Psoas muscle (tissue), 8 donors: ENCODE measurements at places on chromosomes 2 and 18. TPM values are rescaled to one million over a fixed set of nuclear protein-coding genes. Genes with fewer than 3 reads are reported as not detected.
A peak's percentile ranks its signal among the peaks of the same experiment; 100 is the strongest.

GRCh38 chr2:239583879-239584859 is 183.3 kb upstream of the HDAC4 start:
- DNase-seq: peak; percentile 49

GRCh38 chr2:195535911-195536522 is 121.0 kb upstream of the SLC39A10 start:
- no peak for DNase-seq

GRCh38 chr2:176455816-176456291 is 186.6 kb downstream of the MTX2 start:
- peak; percentile 76 for DNase-seq

DNA sequence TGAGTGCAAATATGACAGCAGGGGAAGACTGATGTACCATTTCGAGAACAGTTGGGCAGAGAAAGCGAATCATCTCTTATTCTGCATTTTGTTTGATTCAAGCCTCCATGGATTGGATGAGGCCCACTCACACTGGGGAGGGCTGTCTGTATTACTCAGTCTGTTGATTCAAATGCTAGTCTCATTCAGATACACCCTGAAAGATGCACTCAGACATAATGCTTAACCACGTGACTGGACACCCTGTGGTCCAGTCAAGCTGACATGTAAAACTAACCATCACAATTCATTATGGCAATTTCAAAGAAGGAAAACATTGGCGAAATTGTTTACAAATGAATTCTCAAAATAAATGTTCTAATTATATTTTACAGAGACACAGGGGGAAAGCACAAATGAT is 1210.2 kb downstream of the DPP10 start:
- DNase-seq: no peak

- DNase-seq: no peak
Observed at GRCh38 chr2:12970861-12971260, 254.1 kb downstream of the TRIB2 start.

GRCh38 chr2:15092691-15093090 is 460.2 kb downstream of the LRATD1 start:
- DNase-seq: no peak

DNA sequence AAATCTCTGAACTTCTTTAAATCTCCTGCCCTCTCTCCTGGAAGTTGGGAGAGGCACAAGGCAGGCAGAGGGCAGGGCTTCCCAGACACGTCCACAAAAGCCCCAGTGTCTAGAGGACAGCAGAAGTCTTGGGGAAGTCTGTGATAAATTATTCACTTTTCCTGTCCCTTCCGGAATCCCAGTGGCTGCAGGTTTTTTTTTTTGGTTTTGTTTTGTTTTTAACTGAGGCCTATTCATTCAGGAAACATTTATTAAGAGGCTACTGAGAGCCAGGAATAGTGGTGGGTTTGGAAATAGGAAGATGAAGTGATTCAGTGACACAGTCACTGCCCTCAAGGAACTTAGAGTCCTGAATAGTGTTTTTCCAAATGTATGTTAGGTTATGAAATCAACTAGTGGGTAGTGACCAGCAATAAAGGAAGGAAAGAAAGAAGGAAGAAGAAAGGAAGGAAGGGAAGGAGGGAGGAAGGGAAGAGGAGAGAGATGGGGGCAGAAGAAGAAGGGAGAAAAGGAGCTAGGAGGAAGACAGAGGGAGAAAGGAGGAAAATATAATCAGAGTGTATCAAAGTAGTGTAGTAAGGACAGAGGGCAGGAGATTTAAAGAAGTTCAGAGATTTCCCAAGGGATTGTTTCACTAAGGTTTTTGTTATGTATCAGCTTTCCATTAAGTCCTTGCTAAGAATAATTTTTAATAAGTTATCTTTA is 98.9 kb upstream of the ZFP36L2 start:
- DNase-seq: no peak

- DNase-seq: no peak
Observed at GRCh38 chr2:229553091-229553490, 161.3 kb downstream of the DNER start.

DNA sequence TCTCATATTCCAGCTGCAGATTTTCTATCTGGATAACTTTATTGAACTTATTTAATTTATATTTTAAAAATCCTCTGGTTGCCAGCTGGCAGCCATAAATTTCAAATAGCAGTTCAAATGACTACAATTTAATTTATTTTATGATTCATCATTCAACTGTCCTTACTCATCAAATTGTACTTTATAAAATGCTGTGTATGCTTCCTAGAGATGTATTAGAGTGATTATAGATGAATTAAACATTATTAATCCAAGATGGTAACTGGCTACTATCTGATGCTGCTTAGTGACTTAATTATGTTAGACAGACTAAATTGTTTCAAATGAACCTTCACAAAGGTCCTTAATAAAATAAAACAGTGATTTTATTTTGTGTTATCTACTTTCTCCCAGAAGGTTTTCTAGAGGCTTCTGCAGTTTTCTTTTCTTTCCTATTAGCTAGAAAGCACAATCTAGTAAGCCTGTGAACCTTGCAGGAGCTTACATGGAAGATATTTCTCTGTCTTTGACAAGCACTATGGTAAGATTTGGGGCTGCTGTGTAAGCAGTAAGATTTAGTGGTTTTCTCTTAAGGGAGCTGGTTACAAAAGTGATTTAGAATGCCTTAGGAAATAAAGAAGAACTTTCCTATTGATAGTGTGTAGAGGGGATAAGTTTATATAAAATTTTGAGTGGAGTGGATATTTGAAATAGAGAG is 322.3 kb downstream of the FSIP2 start:
- DNase-seq: no peak

- DNase-seq: no peak
Observed at GRCh38 chr2:163259489-163259888, 420.9 kb upstream of the KCNH7 start.

GRCh38 chr2:88059979-88060906 is 4.7 kb upstream of the KRCC1 start:
- DNase-seq: no peak

DNA sequence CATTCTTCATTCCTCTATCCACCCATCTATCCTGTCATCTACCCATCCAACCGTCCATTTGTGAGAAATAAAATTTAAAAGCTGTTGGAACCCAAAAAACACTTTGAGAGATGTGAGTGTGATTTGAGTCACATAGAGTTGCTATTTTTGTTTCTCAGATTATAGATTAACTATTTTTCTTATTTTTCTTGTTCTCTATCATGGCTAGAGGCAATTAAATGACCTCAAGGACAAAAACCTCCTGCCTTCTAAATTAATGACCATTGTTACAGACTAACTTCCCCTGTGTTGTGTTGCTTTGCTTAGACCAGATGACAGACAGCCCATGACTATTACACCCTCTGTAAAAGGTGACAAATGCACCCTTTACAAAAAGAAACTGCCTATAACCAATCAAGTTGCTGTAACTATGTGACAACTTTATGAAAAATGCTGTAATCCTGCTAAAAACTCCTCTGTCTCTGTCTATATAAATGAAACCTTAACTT is 207.9 kb upstream of the CXCR4 start:
- no peak for DNase-seq

DNA sequence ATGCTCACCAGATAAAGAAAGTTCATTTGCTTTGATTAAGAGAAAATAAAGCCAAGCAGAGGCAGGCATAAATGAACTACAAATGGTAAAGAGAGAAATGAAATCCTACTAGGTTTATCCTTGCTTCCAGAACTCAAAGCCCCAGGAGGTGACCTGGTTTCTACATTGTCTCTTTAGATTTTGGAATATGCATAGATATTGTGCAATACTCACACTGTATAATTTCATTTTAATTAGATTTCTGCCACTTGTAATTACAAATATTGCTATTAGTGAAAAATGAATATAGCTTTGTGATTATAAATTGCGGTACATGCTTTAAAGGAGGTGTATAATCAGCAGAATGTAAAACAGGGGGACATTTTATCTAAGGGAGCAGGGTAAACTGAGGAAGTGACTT is 76.9 kb upstream of the NRXN1 start:
- no peak for DNase-seq

- DNase-seq: no peak
Observed at GRCh38 chr2:187264612-187265011, 183.4 kb downstream of the CALCRL start.

- peak; percentile 74 for DNase-seq
Observed at GRCh38 chr2:20135631-20136050, 84.2 kb upstream of the LAPTM4A start.

DNA sequence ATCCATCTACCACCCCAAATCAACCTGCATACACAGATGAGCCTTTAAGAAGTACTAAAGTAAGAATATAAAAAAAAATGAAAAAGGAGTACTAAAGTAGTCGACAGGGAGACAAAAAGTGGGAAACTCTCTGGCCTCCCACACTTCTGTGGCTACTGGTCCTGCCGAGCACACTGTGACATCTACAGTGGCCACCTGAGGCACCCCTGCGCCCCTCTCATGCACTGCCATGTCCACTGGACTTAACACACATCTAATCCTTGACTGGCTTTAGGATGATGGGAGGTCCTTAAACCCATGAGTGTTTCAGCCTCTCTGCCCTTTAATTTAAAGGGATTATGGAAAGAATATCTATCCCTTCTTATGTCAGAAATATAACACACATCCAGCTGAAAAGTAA is 71.2 kb downstream of the MREG start:
- no peak for DNase-seq

GRCh38 chr2:233817995-233818638 is 36.2 kb downstream of the HJURP start:
- DNase-seq: no peak

DNA sequence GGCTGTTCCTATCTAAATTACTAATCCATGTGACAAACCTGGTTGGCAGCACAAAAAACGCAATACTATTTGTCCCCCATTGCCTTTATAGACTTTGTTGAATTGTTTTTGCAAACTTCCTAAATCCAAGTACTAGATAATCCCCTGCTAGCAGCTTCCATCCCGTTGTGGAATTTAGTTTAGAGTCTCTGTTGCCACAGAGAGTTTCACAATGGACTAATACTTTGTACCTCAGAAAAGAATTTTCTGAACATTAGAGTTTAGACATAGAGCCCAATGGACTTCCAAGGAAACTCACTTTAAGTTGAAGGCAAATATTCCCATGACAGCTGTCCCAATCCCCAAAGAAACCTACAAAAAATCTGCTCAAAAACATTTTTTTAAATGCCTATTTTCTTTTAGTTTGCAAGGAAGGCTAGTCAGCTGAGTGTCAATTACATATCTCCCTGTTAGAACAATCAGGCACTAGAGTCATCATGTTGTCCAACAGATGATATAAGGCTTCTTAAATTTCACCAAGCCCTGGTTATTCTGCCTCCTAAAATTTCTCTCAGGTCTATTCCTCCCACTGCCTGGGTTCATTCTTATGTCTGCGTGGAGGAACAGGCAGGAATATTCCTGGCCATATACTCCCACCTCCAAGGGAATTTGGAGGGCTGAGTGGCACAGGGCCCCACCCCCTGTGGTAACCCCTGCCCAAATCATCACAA is 27.2 kb downstream of the RNF152 start:
- DNase-seq: no peak

DNA sequence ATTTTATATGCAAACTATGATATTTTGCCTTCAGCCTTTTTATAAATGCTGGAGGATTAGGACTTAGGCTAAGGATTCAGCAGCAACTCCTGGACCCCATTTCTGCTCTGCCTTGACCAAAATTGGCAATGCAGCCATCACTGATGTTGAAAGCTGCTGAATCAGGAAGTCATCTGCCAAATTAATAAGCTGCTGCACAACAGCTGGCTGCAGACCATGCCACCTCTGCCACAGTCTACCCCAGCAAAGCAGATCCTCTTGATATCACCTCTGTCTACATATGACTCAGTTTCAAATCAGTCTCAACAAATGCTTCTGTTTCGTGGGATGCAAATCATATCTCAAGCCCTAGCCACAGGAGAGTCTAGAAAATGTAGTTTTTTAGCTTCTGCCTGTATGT is 7.1 kb upstream of the SOS1 start:
- no peak for DNase-seq

Gene MYOM1
- polyA plus RNA-seq: 54.8 TPM

Gene MAB21L4
- polyA plus RNA-seq: not detected

Gene RBM45
- polyA plus RNA-seq: 9.5 TPM

Gene SCG2
- 0.05 TPM for polyA plus RNA-seq

Gene MAP3K19
- not detected for polyA plus RNA-seq

Gene IMPACT
- polyA plus RNA-seq: 5.6 TPM

Gene PREPL
- polyA plus RNA-seq: 19.5 TPM

Gene TSPYL6
- polyA plus RNA-seq: not detected

Gene COLEC11
- polyA plus RNA-seq: 1.0 TPM

Gene TTN
- 137 TPM for polyA plus RNA-seq

Gene DTNA
- polyA plus RNA-seq: 36.0 TPM

Gene GPR39
- polyA plus RNA-seq: not detected
